Left ventricle myocardium inferior (tissue), 1 donor: ENCODE measurements at places on chromosomes 11 and 22. TPM values are rescaled to one million over a fixed set of nuclear protein-coding genes. Genes with fewer than 3 reads are reported as not detected.

The TMPRSS6 gene
- not detected for total RNA-seq

The KRTAP5-8 gene
- total RNA-seq, result not detected

- peak overlapping the region; percentile 13 for H3K27ac ChIP-seq
- H3K4me1 ChIP-seq, result peaks cover 70% of the 10 kb centered on the region
- H3K36me3 ChIP-seq, result no peaks in the 10 kb centered on the region
Observed at GRCh38 chr22:45314054-45314721, 4.5 kb downstream of the FAM118A start.

The ABCG4 gene
- total RNA-seq, result 1.8 TPM

DNA sequence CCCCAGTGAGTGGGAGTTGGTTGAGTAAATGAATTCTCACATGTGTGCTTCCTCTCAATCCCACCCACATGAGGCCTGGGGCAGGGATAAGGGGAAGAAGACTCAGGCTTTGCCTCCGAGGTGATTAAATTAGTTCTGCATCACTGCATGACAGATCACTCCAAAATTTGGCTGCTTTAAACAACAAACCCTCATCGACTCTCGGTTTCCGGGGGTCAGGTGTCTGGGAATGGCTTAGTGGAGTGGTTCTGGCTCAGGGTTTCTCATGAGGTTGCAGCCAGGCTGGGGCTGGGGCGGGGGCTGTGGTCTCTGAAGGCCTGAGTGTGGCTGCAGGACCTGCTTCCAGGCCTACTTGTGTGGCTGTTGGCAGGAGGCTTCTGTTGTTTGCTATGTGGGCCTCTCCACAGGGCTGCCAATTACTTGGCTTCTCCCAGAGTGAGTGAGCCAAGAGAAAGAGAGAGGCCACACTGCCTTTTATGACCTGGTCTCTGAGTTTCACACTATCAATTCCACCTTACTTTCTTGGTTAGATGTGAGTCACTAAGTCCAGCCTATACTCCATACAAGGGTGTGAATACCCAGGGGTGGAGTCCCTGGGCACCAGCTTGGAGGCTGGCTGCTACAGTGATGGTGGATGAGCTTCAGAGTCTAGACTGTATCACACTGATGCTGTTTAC, 15.9 kb downstream of the MOGAT2 start:
- H3K4me1 ChIP-seq, result peaks cover 34% of the 10 kb centered on the region
- peak overlapping the region; percentile 76 for H3K27ac ChIP-seq
- no peaks in the 10 kb centered on the region for H3K36me3 ChIP-seq
- DNase-seq, result peak; percentile 27

DNA sequence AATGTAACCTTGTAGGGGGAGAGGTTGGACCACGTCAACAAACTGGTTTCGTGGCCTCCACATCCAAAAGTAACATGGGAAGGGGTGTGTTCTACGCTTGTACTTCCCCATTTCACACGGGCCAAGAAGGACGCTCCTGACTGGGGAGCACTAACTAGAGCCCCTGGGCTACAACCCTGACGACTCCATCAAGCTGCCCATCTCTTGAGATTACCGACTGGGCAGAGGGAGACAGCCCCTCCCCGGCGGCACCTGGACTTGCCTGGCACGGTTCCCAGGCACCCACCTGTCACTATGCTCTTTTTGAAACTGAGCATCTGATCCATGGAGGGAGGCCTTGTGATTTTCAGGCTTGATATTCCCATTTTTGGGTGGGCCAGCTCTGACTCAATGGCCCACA, 68.5 kb downstream of the SHANK2 start:
- no peak for DNase-seq
- H3K4me3 ChIP-seq, result no peak overlapping the region
- no peaks in the 10 kb centered on the region for H3K4me1 ChIP-seq
- peaks cover 34% of the 10 kb centered on the region for H3K27me3 ChIP-seq
- H3K36me3 ChIP-seq, result no peaks in the 10 kb centered on the region

DNA sequence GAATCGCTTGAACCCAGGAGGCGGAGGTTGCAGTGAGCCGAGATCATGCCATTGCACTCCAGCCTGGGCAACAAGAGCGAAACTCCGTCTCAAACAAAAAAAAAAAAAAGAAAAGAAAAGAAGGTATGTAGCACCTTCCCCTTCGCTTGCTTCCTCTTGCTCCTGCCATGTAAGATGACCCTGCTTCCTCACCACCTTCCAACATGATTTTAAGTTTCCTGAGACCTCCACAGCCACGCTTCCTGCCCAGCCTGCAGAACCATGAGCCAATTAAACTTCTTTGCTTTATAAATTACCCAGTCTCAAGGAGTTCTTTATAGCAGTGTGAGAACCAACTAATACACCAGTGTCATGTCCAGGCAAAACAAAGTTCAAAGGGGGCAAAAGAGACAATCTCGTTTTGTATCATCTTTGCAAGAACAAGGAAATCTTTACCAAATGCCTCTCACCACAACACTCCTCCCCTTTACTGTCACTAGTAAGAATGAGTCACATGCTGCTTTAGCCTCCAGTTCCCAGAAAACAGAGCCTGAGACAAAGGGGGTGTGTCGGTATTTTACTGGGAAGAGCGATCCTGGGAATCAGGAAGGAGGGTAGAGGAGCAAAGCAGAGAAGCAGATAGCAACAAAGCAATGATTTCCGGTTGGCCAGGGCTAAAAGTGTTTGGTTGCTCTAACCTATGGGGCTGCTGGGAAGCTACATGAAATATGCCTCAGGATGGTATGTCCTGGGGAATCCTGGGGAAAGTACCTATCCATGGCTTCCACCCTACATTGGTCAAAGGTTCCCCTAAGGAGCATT, 10.5 kb upstream of the MCHR1 start:
- H3K4me3 ChIP-seq, result no peak overlapping the region
- H3K27ac ChIP-seq, result peak overlapping the region; percentile 37
- H3K27me3 ChIP-seq, result no peaks in the 10 kb centered on the region
- no peak for DNase-seq

DNA sequence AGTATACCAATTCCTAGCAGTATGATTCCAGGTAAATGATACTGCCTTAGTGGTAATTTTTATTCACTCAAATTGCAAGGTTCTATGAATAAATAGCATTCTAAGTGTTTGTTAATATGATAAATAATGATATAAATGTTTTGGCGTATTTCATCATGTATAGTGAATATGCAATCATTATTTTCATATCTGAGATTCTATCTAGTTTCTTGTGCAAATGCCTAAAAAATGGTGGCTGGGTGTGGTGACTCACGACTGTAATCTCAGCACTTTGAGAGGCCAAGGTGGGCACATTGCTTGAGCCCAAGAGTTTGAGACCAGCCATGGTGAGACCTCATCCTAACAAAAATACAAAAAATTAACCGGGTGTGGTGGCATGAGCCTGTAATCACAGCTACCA, 13.9 kb downstream of the HIPK3 start:
- peaks cover 3% of the 10 kb centered on the region for H3K36me3 ChIP-seq
- DNase-seq, result no peak
- no peak overlapping the region for H3K27ac ChIP-seq
- peaks cover 98% of the 10 kb centered on the region for H3K4me1 ChIP-seq
- H3K27me3 ChIP-seq, result no peaks in the 10 kb centered on the region

The CASP12 gene
- not detected for total RNA-seq

The VWCE gene
- 0.77 TPM for total RNA-seq

GRCh38 chr11:96238563-96239135, 104.3 kb downstream of the MAML2 start:
- H3K27ac ChIP-seq, result no peak overlapping the region
- no peaks in the 10 kb centered on the region for H3K27me3 ChIP-seq
- DNase-seq, result no peak
- H3K36me3 ChIP-seq, result no peaks in the 10 kb centered on the region

DNA sequence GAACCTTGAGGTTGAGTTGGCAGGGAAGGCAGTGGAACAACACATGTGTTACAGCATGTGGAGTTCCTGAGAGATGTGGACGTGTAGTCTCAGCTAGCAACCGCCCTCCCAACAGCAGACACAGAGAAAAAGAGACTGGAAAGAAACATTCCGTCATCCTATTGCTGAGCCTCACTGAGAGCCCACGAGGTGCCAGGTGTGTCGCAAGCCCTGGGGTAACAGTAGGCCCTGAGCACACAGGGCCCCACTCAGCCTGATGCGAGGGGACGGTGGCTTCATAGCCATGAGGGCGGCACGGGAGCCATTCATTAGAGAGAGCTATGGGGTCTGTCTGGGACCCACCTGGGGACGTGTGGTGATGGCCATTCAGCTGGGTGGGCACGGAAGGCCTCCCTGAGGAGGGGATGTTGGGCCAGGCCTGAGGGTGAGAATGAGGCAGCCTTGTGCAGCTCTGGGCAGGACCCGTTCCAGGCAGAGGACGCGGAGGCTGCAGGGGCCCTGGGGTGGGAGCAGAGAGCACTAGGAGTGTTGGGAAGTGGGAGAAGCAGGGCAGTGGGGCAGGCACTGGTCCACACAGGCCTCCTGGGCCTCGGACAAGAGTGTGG, 26.2 kb downstream of the MPPED1 start:
- no peak overlapping the region for H3K4me3 ChIP-seq
- DNase-seq, result no peak
- H3K27ac ChIP-seq, result no peak overlapping the region
- H3K27me3 ChIP-seq, result peaks cover 100% of the 10 kb centered on the region
- H3K36me3 ChIP-seq, result no peaks in the 10 kb centered on the region
- no peaks in the 10 kb centered on the region for H3K4me1 ChIP-seq

The DAGLA gene
- total RNA-seq, result 3.2 TPM

DNA sequence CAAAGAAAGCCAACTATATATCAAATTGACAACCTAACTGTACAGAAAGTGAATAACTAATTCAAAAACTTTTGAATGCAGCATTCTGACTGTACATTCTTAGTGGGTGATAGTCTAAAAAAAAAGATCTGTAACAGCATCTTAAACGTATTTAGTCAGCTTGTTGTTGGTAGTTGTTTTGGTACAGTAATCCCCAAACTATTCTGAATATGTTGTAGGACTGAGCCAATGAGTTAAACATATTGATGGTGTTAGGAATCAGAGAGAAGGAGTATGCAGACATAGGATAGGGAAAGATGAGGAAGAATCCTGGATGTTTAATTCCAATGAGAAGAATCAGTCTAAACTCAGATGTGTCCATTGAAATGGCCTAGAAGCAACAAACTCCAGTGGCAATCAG, 41.9 kb upstream of the KIRREL3 start:
- no peak overlapping the region for H3K27ac ChIP-seq
- no peak overlapping the region for H3K4me3 ChIP-seq
- no peak for DNase-seq

DNA sequence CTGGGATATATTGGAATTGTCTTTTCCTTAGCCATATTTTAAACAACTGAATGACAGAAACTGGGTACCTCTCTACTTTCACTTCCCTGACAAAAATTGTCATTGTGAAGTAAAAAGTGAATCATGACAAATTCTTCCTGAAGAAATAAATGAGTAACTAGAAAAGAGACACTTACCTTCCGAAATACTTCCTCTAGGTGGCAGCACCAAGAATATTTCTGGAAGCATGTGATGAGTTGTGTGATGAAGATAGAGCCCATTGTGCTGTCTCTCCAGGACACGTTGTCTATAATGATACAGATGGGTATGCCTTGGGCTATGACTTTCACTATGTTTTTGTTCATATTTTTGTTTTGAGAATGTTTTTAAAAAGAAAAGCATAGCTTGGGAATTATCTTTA, 21.5 kb downstream of the CASP4 start:
- no peak for DNase-seq
- no peak overlapping the region for H3K4me3 ChIP-seq
- no peaks in the 10 kb centered on the region for H3K4me1 ChIP-seq
- no peaks in the 10 kb centered on the region for H3K27me3 ChIP-seq
- no peak overlapping the region for H3K27ac ChIP-seq
- H3K36me3 ChIP-seq, result peaks cover 83% of the 10 kb centered on the region

- H3K27ac ChIP-seq, result peak overlapping the region; percentile 90
- no peaks in the 10 kb centered on the region for H3K27me3 ChIP-seq
- H3K4me3 ChIP-seq, result peak overlapping the region; percentile 99
Observed at GRCh38 chr11:130915603-130916237, 559 bp downstream of the SNX19 start.

The PLA2G3 gene
- not detected for total RNA-seq

GRCh38 chr11:69114811-69115523, 40.8 kb upstream of the SMIM38 start:
- DNase-seq, result no peak
- H3K36me3 ChIP-seq, result no peaks in the 10 kb centered on the region
- H3K4me3 ChIP-seq, result no peak overlapping the region
- no peaks in the 10 kb centered on the region for H3K27me3 ChIP-seq
- peaks cover 23% of the 10 kb centered on the region for H3K4me1 ChIP-seq
- peak overlapping the region; percentile 87 for H3K27ac ChIP-seq

The PYGM gene
- 89.5 TPM for total RNA-seq

The RFPL2 gene
- total RNA-seq, result 0.08 TPM

GRCh38 chr11:78166855-78167469, 21.5 kb downstream of the KCTD21 start:
- H3K27me3 ChIP-seq, result no peaks in the 10 kb centered on the region
- H3K4me1 ChIP-seq, result peaks cover 59% of the 10 kb centered on the region
- H3K27ac ChIP-seq, result peak overlapping the region; percentile 92
- H3K36me3 ChIP-seq, result no peaks in the 10 kb centered on the region
- no peak for DNase-seq
- no peak overlapping the region for H3K4me3 ChIP-seq

- no peaks in the 10 kb centered on the region for H3K4me1 ChIP-seq
- no peak for DNase-seq
- no peaks in the 10 kb centered on the region for H3K36me3 ChIP-seq
- H3K27me3 ChIP-seq, result peaks cover 96% of the 10 kb centered on the region
- H3K4me3 ChIP-seq, result no peak overlapping the region
Observed at GRCh38 chr22:47281126-47282106, 519.0 kb downstream of the TBC1D22A start.

The PIWIL4 gene
- 0.66 TPM for total RNA-seq

The GGTLC2 gene
- total RNA-seq, result not detected

GRCh38 chr11:126310200-126310991, 6.5 kb downstream of the DCPS start:
- no peak overlapping the region for H3K27ac ChIP-seq
- H3K4me3 ChIP-seq, result no peak overlapping the region
- no peaks in the 10 kb centered on the region for H3K27me3 ChIP-seq

- H3K36me3 ChIP-seq, result no peaks in the 10 kb centered on the region
- no peak overlapping the region for H3K27ac ChIP-seq
- DNase-seq, result no peak
- H3K27me3 ChIP-seq, result no peaks in the 10 kb centered on the region
- no peak overlapping the region for H3K4me3 ChIP-seq
- H3K4me1 ChIP-seq, result no peaks in the 10 kb centered on the region
Observed at GRCh38 chr11:81476345-81476744, 1257.3 kb downstream of the FAM181B start.
